ENCODE measurements at places on chromosomes 3 and 15. TPM values are rescaled to one million over a fixed set of nuclear protein-coding genes. Genes with fewer than 3 reads are reported as not detected.

- DNase-seq, result no peak
Observed at GRCh38 chr3:131705099-131705498, 202.3 kb upstream of the MRPL3 start.

DNA sequence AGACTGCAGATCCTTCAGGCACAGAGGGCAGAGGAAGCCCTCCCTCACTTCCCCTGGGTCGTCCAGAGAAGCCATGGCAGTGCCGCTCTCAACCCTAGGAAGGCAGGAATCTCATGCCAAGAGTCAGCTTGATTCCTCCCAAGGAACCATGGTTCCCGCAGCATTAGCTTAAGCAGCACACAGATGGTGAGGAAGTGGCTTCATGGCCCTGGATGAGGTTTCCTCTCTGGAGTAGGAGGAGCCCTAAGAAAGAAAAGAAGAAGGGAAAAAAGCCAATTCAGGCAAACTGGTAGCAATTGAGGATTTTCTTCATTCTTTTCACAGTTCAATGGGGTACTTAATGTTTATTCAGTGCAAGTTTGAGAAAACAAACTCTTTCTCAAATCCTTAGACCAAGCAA lies 2.9 kb downstream of the RBSN start:
- DNase-seq, result no peak

- DNase-seq, result no peak
Observed at GRCh38 chr3:25573386-25574171, 91.1 kb downstream of the TOP2B start.

GRCh38 chr15:38809621-38810020 lies 245.0 kb upstream of the RASGRP1 start:
- no peak for DNase-seq

DNA sequence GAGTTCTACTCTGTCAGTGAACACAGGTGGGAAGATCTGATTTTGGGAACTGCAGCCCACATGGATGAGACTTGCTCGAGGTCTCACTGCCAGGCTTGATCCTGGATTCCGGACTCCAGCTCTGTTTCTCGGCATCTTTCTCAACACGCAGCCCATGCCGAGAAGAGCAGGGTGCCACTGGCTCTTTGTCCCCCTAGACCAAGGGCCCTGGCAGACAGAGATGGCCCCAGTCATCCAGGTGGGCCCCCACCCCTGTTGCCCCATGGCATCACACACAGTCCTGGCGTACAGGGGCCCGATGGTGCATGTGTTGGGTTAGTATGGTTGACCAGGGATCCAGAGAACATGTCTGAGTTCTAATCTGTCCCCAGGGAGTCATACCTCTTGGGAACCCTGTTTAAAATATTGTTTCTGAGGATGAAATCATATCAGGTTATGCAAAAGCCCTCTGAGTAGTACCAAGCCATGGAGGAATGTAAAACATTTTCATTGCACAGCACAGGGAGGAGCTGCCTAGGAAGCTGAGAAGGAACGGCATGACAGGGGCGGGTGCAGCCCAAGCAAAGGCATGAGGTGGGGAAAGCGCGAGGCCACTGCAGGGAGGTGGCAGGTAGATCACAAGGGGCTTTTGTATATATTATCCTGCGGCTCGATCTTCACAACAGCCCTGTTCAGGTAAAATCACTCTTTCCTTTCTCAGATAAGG lies 320.6 kb downstream of the UACA start:
- no peak for DNase-seq

GRCh38 chr15:60898896-60899295 lies 330.2 kb downstream of the RORA start:
- no peak for DNase-seq

- DNase-seq, result no peak
Observed at GRCh38 chr3:9270704-9271103, 21.3 kb upstream of the SRGAP3 start.

DNA sequence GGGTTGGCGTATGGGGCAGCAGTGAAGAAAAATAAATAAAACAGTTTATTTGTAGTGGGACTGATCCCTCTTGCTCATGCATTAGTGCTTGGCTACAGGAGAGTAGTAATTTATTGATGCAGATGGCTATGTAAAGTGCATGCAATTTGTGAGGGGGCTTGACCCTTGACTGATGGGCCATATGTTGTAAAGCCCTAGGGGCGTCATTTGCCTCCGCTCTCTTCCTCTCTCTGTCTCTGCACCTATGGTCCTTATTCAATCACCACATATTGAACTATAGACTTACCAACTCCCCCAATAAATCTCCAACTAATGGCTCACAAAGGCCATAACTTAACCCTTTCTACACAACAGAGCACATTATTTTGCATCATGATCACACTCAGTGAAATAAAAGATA lies 227.7 kb downstream of the ROBO2 start:
- DNase-seq, result no peak

- DNase-seq, result peak; percentile 18
Observed at GRCh38 chr3:148158210-148158609, 539.5 kb upstream of the AGTR1 start.

DNA sequence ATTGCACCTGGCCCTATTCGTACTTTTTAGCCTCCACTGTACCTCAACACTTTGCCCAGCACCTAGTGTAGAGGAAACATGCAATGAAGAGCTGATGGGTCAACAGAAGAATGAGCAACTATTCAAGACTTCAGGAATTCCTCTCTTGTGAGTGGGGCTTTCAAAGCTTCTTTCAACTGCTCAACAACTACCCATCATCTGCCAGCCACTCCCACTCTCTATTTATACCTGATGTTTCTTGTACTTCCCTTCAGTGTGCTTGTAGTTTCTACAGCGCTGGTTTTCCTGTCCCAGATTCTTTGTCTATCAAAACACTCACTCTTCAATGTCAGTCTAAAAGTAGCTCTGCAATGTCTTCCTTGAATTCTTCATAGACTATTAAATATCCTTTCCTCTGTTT lies 168.3 kb upstream of the LPP start:
- no peak for DNase-seq

DNA sequence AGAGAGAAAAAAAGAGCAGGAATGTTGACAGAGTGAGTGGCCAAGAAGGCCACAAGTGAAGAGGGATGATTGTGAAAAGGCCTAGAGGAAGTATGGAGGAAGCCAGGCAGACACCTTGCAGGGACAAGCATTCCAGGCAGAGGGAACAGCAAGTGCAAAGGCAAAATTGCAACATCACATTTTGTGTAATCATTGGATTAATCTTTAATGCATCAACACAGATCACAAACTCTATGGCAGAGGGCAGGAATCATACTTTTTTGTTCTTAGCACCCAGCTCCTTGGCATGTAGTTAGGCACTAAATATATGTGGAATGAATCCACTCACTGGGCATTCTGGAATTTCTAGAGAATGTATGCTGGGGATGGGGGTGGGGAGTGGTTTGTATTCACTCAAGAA lies 312.1 kb upstream of the PROK2 start:
- no peak for DNase-seq

- DNase-seq, result no peak
Observed at GRCh38 chr3:129424185-129424841, 4.1 kb downstream of the EFCAB12 start.

DNA sequence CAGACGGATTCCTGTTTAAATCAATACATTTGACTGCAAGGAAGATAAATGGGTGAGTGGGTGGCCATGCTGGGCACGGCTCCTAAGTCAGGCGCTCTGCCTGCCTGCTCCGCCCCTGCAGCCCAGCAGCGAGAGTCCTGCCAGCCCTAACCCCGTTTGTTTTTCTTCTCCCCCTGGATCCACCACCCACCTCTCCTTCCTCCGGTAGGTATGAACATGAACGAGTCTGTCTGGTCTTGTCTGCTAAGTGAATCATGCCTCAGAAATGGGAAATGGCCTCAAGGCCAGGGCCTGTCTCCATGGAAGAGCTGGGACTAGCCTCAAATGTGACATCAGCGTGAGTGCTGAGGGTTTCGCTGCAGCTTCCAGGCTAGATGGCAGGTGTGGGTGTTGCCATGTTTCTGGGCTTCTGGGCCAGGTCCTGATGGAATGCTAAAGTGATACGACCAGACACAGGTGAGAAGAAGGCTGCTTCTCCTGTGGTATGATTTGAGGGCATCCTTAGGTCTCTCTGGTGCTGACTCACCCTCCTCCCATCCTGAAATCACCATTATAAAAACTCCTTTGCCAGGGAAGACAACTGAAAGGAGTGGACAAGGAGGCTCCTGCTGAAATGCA lies 5.6 kb upstream of the FEM1B start:
- DNase-seq, result peak; percentile 89

DNA sequence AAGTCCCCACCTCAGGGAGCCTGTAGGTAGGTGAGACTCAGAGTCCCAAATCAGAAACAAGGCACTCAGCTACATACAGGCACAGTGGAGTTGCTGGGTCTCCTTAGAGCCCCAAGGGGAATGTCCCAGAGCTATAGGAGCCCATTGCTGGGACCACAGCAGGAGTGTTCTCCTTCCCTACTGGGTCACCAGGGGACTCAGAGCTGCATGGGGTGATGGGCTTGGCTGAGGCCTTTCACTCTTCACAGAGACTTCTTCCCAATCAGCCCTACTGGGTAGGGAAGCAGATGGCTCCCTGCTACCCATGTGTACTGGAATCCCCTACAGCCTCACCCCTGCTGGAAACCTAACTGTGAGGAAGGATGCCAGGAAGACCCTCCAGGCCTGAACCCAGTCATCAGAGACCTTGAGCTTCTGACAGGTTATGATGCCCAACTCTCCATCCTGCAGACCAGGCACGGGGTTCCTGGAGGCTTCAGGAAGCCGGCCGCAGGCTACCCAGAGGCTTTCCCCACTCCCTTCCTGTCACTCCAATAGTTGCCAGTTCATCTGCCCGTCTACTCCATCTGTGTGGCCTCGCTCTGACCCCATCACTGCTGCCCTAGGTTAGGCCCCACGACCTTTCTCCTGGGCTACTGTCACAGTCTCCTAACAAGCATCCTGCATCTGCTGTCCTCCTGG lies 24.0 kb downstream of the RASGRF1 start:
- no peak for DNase-seq

- DNase-seq, result no peak
Observed at GRCh38 chr3:12446298-12446697, 38.0 kb upstream of the TSEN2 start.

- DNase-seq, result no peak
Observed at GRCh38 chr3:105285653-105286241, 81.0 kb upstream of the ALCAM start.

- DNase-seq, result no peak
Observed at GRCh38 chr3:159453036-159453435, 535.6 kb upstream of the IL12A start.

Gene CGNL1
- total RNA-seq, result 0.30 TPM

Gene CDCP1
- total RNA-seq, result 12.9 TPM

Gene EEFSEC
- 1.4 TPM for total RNA-seq

Measured in Daoy (cell line).